NCI-H82 (cell line): ENCODE measurements at places on chromosomes 1 and 21.

DNA sequence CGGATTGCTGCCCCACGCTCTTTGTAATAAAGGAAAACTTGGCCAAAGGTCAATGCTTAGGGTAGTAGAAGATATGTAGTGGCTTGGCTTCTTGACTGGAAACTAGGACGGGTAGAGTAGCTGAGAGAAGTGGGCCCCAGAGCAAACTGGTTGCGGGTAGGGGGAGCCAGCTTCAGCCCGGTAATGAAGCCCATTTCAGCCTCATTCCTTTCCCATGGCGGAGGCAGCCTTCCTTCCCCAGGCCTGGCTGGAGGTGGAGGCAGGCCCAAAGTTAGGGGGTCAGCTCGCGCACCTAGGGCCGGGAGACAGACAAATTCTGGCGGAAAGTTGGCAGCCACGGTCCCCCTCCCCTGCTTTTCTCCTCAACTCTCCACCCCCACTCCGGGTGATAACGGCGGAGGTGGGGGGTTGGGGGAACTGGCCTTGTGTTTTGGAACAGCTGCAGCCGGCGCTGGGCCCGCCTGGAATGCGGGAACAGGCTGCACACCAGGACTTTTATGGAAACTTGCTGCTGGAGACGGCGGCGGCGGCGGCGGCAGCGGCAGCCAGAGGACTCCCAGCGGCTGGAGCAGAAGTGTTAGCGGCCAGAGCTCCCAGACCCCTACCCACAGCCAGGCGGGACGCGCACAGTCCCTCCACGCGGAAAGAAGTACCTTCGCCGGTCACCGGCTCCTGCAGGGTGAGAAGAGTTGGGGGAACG is at the start of gene NEXN:
Gene NEXN, plus strand, starts transcription at position 544 of the 700 bp plus-strand sequence. CDS start 27,483 bp downstream, outside the sequence.
- DNase-seq = peak; percentile 54

DNA sequence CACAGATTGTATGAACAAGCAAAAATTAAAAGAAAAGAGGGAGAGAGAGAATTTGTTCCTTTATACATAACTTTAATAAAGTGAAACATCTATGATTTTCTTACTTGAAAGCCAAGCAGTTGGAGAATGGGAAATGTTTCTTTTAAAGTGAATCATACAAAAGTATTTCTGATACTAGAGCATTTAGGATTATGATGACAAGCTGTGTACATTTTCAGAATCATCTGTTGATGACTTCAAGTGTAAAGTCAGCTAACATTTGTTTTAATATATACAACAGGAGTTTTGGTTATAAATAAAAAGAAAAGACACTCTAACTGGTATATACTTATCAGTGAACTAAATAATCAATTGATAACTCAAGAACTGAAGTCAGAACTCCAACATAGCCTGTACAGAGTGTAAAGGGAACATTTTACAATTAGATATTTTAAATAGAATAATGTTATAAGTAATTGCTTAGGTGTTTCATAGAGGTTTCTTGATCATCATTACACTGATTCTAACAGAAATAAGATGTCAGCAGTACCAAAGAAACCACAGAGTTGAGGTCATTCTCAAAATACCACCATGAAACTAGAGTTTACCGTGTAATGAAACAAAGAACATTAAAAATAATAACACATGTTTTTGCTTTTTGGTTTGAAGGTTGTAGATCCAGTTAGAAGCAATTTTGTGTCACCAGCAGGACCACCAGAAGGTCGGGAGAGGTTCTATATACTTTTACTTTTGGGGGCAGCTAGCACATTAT is 103.4 kb downstream of the COL24A1 start:
- DNase-seq = no peak

DNA sequence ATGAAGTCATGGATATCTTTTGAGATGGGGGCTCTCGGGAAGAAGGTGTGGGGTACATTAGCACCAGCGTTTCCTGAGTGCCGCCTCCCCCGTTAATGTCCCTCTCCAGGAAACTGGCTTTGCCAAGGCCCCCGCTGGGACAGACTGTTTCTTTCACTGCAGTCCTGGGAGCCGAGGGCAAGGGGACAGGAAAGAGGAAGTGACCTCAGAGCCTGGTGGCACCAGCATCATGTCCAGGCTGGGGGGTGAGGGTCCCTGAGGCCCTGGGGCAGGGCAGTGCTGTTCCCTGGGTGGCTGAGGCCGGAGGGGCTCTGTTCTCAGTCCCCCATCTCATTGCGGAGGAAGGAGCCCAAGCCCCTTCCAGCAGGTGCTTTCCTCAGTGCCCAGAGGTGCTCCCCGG is 5.8 kb downstream of the PFKL start:
- DNase-seq = no peak

DNA sequence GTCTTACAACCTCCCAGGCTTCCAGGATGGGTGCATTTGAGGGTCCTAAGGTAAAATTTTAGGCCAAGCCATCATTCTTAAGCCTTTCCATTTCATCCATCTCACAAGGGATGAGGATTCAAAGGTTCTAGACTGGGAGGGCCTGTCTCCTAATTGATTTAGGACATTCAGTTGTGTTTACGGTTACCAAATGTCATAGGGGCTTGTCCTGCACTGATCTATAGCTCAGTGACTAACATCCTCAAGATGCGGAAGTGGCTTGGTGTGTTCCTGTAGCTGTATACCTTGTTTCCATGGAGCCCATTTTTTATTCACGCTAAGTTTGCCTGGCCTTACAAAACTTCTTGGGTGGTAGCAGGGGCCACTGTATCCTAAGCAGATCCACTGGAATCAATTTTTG is 52.8 kb downstream of the DUSP10 start:
- no peak for DNase-seq

- no peak for DNase-seq
Measured at GRCh38 chr1:245872475-245872874, 634.6 kb downstream of the SMYD3 start.

- no peak for DNase-seq
Measured at GRCh38 chr1:178060789-178061556, 32.9 kb upstream of the RASAL2 start.

DNA sequence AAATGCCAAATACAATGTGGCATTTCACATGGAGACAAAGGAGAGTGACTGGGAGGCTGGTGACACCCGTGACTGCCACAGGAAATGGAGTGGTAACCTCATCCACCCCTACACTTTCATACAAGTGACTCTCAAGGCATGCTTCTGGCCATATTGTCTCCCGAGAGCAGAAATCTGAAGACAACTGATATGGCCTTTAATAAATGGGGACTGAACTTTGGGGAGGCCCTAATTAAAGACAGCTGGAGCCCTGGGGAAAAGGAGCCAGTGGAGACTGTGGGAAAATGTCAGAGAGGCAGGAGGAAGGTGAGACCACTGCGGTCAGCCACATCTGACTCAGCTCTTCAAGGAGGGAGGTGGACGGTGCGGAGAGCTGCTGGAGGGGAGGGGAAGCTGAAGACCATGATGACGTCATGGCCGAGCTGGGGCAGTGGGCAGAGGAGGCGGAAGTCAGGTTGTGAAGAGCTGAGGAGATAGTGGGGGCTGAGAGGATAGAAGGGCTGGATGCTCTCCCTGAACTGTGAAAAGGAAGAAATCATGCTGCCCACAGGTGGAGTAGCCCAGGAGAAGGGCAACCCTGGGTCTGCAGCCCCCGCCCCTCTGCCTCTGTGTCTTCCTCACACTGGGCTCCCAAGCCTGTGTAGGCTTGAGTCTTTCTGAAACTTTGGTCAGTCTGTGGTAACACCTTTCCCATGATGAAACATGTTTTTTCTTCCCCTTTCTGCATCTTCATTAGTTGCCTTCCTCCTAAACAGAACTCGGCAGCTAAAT is 14.0 kb upstream of the NCF2 start:
- DNase-seq = no peak

- no peak for DNase-seq
Measured at GRCh38 chr1:20227704-20228103, 41.4 kb upstream of the PLA2G2C start.

DNA sequence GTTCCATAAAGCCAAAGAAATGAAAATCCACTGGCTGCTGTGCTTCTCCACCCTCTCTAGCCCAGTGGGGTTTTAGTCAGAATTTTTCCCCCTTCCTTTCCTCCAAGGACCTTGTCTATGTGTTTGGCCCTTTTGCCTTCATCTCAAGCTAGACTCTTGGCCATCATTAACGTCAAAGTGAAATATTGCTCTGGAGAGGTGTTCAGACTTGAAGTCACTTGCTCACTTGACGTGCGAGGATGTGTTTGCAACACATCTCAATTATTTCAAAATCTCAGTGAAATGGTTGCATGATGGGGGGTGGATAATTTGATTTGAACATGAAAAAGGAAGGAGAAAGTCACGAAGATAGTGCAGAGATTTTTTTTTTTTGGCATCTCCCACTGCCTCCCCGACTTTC is 13.6 kb downstream of the EVA1C start:
- no peak for DNase-seq

DNA sequence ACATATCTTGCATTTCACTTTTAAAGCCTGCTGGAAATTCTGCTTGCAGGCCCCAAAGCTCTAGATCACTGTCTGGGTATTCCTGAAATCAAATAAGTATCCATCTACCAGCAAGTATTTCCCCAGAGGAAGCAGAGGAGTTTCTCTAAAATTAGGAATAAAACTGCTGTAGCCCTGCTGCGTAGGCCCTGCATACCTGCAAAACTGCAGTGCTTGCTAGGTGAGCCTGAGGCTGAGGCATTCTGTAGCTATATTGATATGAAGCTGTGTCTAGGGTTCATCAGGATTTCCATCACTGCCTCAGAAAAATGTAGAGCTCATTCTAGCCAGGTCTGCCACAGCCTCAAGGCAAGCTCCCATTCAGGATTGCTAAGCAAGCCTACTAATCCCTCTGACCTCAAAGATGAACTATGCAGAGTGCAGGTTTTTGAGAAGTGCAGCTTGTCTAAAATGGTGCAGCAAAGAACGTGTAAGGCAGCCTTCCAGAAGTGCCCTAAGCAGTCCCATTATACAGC is 28.7 kb downstream of the NPHS2 start:
- DNase-seq = peak; percentile 11

DNA sequence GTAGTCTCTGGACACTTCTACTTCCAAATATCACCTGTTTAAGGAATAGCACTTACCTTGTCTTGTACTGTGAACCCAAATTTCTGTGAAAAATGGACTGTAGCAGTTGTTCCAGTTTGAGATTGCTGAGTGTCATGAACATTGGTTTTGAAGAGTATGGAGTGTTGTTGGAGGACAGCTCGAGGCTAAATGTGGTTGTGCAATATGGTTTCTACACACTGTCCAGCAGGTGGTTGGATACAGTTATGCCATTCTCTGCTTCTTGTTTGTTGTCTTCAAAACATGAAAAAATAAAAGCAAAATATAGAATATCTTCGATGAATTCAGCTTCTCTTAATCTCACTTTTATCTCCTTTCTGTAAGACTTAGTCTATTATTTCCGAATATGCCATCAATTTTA is 67.1 kb downstream of the DDR2 start:
- no peak for DNase-seq
